Pancreas (tissue), 10 donors: ENCODE measurements at places on chromosomes 7 and 10. TPM values are rescaled to one million over a fixed set of nuclear protein-coding genes. Genes with fewer than 3 reads are reported as not detected.

- H3K27ac ChIP-seq, result no peak overlapping the region
- no peak overlapping the region for H3K4me3 ChIP-seq
- peaks cover 3% of the 10 kb centered on the region for H3K4me1 ChIP-seq
- H3K36me3 ChIP-seq, result no peaks in the 10 kb centered on the region
- DNase-seq, result no peak
- no peaks in the 10 kb centered on the region for H3K27me3 ChIP-seq
Observed at GRCh38 chr7:147438216-147438615, 1152.3 kb upstream of the C7orf33 start.

GRCh38 chr7:140646931-140647647 lies 6.5 kb upstream of the DENND2A start:
- no peaks in the 10 kb centered on the region for H3K27me3 ChIP-seq
- H3K4me3 ChIP-seq, result no peak overlapping the region
- H3K27ac ChIP-seq, result no peak overlapping the region

DNA sequence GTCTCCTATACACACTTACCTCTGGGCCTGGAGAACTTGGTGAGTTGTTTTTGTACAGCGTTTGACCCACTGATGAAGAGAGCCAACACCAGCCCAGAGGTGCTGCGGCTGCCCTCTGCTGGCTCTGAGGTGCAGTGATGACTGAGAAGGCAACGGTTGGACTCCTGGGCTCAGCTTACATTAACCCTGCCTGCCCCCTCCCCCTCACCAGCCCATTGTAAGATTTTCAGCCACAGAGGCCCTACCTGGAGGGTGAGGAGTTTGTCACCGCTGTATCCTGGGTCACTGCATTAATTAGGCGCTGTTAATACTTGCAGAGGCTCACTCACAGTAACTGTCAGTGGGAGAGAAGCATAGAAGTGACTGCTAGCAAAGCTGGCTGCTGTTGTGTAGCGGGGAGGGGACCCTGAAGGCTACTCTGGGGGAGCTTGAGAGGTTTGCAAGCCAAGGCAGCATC lies 19.0 kb upstream of the ANKRD2 start:
- H3K4me3 ChIP-seq, result no peak overlapping the region
- H3K27ac ChIP-seq, result no peak overlapping the region
- DNase-seq, result peak; percentile 38

GRCh38 chr7:18521945-18522566 lies 26.5 kb downstream of the HDAC9 start:
- H3K27ac ChIP-seq, result no peak overlapping the region
- DNase-seq, result no peak
- H3K4me3 ChIP-seq, result no peak overlapping the region
- no peaks in the 10 kb centered on the region for H3K36me3 ChIP-seq

DNA sequence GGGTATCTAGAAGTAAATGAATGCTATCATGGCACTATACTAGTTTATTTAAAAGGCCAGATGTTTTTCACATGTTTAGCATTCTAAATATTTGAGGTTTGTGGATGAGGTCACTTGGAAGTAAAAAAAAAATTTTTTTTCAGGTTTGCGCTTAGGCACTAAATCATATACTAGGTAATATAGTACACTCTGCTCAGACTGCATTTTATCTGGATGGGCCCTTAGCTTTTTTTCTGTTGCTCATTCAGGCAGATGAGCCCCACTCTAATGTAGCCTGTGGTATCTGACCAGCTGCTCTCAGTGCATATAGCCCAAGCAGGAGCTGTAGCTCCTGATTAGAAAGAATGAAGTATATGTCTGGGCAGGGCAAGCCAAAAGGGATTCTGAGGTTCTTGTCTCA lies 210.1 kb downstream of the AUTS2 start:
- no peak overlapping the region for H3K4me3 ChIP-seq
- no peak for DNase-seq
- H3K27me3 ChIP-seq, result no peaks in the 10 kb centered on the region
- no peaks in the 10 kb centered on the region for H3K36me3 ChIP-seq

GRCh38 chr10:34254596-34254995 lies 560.5 kb downstream of the PARD3 start:
- no peak overlapping the region for H3K4me3 ChIP-seq
- no peaks in the 10 kb centered on the region for H3K36me3 ChIP-seq
- no peak for DNase-seq
- H3K27ac ChIP-seq, result no peak overlapping the region
- H3K27me3 ChIP-seq, result no peaks in the 10 kb centered on the region
- no peaks in the 10 kb centered on the region for H3K4me1 ChIP-seq

DNA sequence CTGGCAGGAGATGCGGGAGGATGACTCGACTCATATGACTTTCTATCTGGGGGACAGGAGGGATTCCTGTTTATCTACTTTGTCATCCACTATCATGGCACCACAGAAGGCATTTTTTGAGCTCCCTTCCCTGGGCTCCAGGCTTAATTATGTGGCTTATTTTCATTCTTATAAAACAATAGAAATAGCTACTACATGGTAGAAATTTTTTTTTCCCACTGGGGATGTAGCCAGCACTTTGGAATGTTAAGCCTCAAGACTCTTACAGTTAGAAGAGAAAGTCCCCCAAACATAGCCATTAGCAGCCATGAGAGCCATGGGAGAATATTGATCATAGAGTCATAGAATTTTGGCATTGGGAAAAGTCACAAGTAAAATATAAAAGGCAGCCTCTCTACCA lies 14.6 kb upstream of the FAM180A start:
- no peaks in the 10 kb centered on the region for H3K36me3 ChIP-seq
- no peak for DNase-seq

GRCh38 chr10:118865998-118866693 lies 111.4 kb upstream of the CACUL1 start:
- H3K27me3 ChIP-seq, result no peaks in the 10 kb centered on the region
- H3K4me1 ChIP-seq, result no peaks in the 10 kb centered on the region
- no peak for DNase-seq
- no peak overlapping the region for H3K27ac ChIP-seq
- no peaks in the 10 kb centered on the region for H3K36me3 ChIP-seq
- no peak overlapping the region for H3K4me3 ChIP-seq

GRCh38 chr10:93746844-93747284 lies 10.9 kb upstream of the LGI1 start:
- H3K4me3 ChIP-seq, result no peak overlapping the region
- no peaks in the 10 kb centered on the region for H3K36me3 ChIP-seq
- DNase-seq, result no peak
- no peaks in the 10 kb centered on the region for H3K4me1 ChIP-seq
- H3K27ac ChIP-seq, result no peak overlapping the region

GRCh38 chr7:91212582-91212981 lies 51.7 kb upstream of the FZD1 start:
- no peaks in the 10 kb centered on the region for H3K4me1 ChIP-seq
- H3K4me3 ChIP-seq, result no peak overlapping the region
- H3K27ac ChIP-seq, result no peak overlapping the region
- no peaks in the 10 kb centered on the region for H3K36me3 ChIP-seq

DNA sequence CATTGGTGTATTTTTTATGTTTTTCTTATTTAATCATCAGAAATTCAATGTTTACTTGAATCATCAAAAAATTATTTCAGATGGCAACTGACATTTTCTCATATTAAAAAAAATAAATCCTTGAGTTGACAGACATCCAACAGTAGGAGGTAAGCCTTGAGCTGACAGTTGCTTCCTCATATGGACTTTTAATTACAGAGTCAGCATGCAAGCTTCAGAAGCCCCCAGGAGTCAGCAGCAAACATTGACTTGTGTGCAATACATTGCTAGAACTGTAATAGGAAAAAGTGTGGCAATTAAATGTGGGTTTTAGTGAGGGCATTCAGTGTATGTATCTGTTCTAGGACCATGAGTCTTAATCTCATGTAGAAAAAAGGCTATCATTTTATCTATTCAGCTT lies 62.4 kb upstream of the TAS2R16 start:
- DNase-seq, result no peak
- no peak overlapping the region for H3K4me3 ChIP-seq
- no peaks in the 10 kb centered on the region for H3K27me3 ChIP-seq
- H3K36me3 ChIP-seq, result no peaks in the 10 kb centered on the region
- no peaks in the 10 kb centered on the region for H3K4me1 ChIP-seq
- no peak overlapping the region for H3K27ac ChIP-seq

GRCh38 chr7:106858618-106859532 lies 6.2 kb upstream of the PIK3CG start:
- no peak overlapping the region for H3K4me3 ChIP-seq
- peak; percentile 62 for DNase-seq
- no peaks in the 10 kb centered on the region for H3K36me3 ChIP-seq
- no peak overlapping the region for H3K27ac ChIP-seq
- no peaks in the 10 kb centered on the region for H3K27me3 ChIP-seq

DNA sequence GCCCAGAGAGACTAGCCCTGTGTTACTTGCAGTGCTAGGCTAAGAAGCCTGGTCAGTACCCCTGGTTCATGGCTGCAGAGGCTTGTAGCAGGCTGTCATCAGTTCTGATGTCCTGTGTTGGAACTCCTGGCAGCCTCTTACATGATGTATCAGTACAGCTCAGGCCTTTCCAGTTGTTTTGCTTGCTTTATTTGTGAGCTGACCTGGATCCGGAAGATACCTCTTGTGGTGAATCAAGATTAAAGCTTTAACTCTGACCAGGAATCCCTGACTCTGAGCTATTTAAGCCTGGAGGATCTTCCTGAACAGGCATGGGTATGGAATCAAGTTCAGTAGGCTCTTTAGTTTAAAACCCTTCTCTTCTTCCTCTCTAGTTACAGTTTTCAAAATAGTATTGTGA lies 4.4 kb downstream of the STARD3NL start:
- no peak overlapping the region for H3K4me3 ChIP-seq
- H3K4me1 ChIP-seq, result peaks cover 20% of the 10 kb centered on the region
- DNase-seq, result no peak
- H3K36me3 ChIP-seq, result no peaks in the 10 kb centered on the region
- H3K27me3 ChIP-seq, result no peaks in the 10 kb centered on the region
- H3K27ac ChIP-seq, result no peak overlapping the region

The ARHGEF35 gene
- 8.2 TPM for total RNA-seq

DNA sequence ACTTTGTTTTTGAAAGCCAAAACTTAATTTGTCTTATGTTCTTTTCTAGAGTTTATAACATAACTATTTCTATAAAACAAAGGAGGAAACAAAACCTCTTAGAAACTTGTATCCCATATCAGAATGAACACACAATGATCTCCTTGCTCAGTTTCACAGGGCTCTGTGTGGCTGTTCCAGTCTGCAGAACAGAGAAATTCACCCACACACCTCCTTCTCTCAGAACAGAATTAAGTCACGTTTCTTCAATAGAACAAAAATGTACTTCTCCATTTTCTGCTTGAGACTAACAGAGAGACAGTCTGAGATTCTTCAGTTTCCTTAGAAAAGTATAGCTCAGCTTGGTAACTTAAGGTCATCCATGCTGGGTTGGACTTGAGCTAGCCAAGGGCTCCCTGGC lies 15.8 kb upstream of the DOCK1 start:
- no peaks in the 10 kb centered on the region for H3K4me1 ChIP-seq
- no peak overlapping the region for H3K4me3 ChIP-seq
- no peak overlapping the region for H3K27ac ChIP-seq
- DNase-seq, result no peak

- H3K4me1 ChIP-seq, result no peaks in the 10 kb centered on the region
- no peaks in the 10 kb centered on the region for H3K27me3 ChIP-seq
- H3K36me3 ChIP-seq, result no peaks in the 10 kb centered on the region
- no peak overlapping the region for H3K27ac ChIP-seq
- no peak for DNase-seq
Observed at GRCh38 chr10:71342573-71343391, 23.7 kb downstream of the SLC29A3 start.

- H3K36me3 ChIP-seq, result no peaks in the 10 kb centered on the region
- no peak for DNase-seq
- H3K27me3 ChIP-seq, result no peaks in the 10 kb centered on the region
- H3K4me1 ChIP-seq, result no peaks in the 10 kb centered on the region
Observed at GRCh38 chr10:4643471-4643870, 182.5 kb upstream of the AKR1E2 start.

DNA sequence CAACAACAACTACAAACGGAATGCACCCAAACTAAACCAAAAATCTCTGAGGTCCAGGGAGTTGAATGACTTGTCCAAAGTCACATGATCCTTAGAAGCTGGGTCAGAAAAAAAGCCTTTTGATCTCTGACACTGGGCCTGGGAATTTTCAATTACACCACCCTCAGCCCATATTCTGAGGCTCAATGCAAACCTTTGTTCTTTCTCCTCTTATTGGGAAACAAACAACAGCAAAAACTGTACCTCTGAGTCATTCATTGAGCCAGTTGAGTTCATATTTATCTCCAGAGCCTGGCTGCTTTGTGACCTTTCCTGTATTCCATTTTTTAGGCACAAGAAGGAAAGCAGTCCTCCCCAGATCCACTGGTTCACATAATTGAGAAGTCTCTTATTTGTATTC lies 51.2 kb upstream of the SORCS1 start:
- no peaks in the 10 kb centered on the region for H3K36me3 ChIP-seq
- H3K27ac ChIP-seq, result no peak overlapping the region
- no peaks in the 10 kb centered on the region for H3K27me3 ChIP-seq
- H3K4me3 ChIP-seq, result no peak overlapping the region
- no peak for DNase-seq

DNA sequence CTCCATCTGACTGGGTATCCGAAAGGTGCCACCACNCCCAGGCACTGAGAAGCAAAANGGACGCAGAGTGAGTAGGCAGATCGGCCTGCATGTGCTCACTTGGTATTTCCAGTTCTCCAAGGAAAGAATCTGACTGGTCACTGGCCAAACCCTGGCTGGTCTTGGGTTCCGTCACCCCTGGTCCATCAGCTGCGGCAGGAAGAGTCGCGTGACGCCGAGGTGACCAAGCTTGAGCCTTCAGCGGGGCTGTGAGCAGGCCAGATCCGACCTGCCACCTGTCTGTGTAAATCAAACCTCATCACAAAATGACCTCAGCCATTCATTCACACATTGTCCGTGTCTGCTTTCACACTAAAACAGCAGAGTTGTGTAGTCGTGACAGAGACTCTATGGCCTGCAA lies 28.8 kb upstream of the CHST15 start:
- H3K27ac ChIP-seq, result no peak overlapping the region
- H3K4me3 ChIP-seq, result no peak overlapping the region
- no peaks in the 10 kb centered on the region for H3K4me1 ChIP-seq

GRCh38 chr7:11141541-11141940 lies 167.9 kb downstream of the PHF14 start:
- H3K27me3 ChIP-seq, result no peaks in the 10 kb centered on the region
- no peaks in the 10 kb centered on the region for H3K36me3 ChIP-seq
- H3K4me1 ChIP-seq, result no peaks in the 10 kb centered on the region
- no peak overlapping the region for H3K4me3 ChIP-seq
- DNase-seq, result no peak

DNA sequence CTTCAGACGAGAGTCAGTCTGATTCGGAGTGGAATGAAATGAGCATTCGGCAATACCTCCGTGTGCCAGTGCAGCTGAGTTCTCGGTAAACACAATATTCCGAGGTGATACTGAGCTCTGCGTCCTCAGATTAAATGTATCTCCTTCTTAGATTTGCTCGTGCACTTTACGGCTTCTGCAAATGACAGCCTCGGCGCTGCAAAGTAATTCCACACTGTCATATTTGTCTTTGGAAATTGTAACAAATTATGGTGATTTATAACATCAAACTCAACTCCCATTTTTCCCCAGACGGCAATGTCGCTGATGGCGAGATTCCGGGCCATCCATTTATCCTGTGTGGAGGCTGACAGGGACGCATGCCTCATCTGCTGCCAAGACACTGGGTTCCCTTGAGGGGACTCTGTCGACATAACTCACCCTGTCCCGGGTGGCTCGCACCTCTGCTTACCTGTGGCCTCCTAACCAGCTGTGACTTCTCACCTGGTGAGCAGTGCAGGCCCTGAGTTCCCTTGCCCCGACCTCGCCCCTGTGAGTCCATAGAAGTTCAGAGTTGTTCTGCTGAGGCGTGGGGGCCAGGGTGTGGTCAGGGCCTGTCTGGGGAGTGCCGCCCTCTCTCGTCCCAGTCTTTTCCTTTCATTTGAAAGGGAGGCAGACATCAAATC lies 201.9 kb downstream of the ADARB2 start:
- no peak overlapping the region for H3K27ac ChIP-seq
- H3K36me3 ChIP-seq, result no peaks in the 10 kb centered on the region
- no peaks in the 10 kb centered on the region for H3K4me1 ChIP-seq
- H3K27me3 ChIP-seq, result no peaks in the 10 kb centered on the region
- no peak overlapping the region for H3K4me3 ChIP-seq
- DNase-seq, result no peak
